ENCODE measurements at places on chromosomes 5 and 9.

DNA sequence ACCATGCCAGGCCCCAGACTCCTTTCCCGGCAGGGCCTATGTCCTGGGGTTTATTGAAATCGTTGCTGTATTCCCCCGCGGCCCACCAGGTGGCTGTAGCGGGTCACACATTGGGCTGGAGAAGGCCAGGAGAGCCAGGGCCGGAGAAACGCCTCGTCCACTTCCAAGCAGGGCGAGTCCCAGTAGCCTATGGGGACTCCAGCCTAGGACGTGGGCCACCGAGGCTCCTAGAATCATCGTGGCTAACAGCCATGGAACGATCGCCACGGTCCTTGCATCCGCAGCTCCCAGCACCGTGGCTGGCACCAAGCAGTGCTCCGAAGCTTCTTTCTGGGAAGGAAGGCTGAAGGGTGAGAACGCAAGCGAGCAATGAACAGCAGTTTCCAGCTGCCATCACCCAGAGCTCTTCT, 87.7 kb downstream of the ENTREP1 start:
- no peaks in the 10 kb centered on the region for H3K36me3 ChIP-seq
- H3K4me3 ChIP-seq = no peak overlapping the region
- no peaks in the 10 kb centered on the region for H3K27me3 ChIP-seq
- DNase-seq = no peak
- H3K27ac ChIP-seq = no peak overlapping the region

GRCh38 chr9:137114220-137114612, 317 bp downstream of the DPP7 start:
- no peak for DNase-seq
- no peak overlapping the region for H3K27ac ChIP-seq
- peaks cover 2% of the 10 kb centered on the region for H3K4me1 ChIP-seq
- H3K27me3 ChIP-seq = peaks cover 15% of the 10 kb centered on the region
- peak overlapping the region; percentile 61 for H3K4me3 ChIP-seq
- H3K36me3 ChIP-seq = no peaks in the 10 kb centered on the region

DNA sequence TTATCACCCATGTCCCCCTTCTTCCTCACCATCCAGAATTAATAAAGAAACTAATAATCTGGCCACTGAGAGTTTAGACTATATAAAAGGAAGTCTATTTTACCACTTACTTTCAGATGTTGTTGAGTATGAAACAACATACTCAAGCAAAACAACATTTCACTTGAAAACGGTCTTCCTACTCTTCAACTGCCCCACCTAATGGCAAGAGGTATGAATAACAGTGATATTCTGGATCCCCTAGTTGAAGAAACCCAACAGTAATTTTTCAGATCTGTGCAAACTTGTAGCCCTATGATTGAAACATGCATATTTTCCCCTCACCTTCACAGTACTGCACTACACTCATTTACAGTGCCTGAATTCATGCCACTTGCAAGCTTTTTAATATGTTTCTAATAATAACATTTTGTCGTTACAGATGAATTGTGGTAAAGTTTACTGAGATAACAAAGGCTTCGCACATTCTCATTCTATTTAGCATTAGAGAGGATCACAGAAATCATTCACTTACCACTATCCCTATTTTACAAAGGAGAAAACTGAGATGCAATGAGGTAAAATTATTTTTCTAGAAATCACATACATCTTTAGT, 267.9 kb upstream of the PDE4D start:
- no peak overlapping the region for H3K27ac ChIP-seq
- DNase-seq = peak; percentile 66
- no peaks in the 10 kb centered on the region for H3K27me3 ChIP-seq
- no peaks in the 10 kb centered on the region for H3K36me3 ChIP-seq
- no peak overlapping the region for H3K4me3 ChIP-seq
- no peaks in the 10 kb centered on the region for H3K4me1 ChIP-seq

GRCh38 chr9:93461821-93462220, 8.4 kb upstream of the FAM120AOS start:
- H3K27me3 ChIP-seq = no peaks in the 10 kb centered on the region
- no peak for DNase-seq
- peaks cover 34% of the 10 kb centered on the region for H3K4me1 ChIP-seq
- H3K4me3 ChIP-seq = no peak overlapping the region

DNA sequence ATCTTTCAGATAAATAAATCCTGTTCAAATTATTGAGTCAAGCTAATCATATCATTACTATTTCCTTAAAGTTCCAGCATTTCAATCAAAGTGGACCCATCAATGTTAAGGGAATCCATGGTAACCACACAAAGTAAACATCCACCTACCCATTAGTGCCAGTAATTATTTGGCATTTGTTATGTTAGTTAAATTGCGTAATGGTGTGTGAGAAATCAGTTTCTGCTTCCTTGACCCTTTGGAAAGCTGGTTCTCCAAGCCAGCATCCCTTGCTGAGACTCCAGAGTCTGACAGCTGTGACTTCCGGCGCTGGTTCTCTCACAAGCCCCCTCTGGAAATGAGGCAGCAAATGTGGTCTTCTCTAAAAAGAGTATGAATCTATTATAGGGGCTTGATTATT, 308.6 kb upstream of the EFNA5 start:
- H3K4me3 ChIP-seq = no peak overlapping the region
- H3K27me3 ChIP-seq = no peaks in the 10 kb centered on the region
- no peak overlapping the region for H3K27ac ChIP-seq
- H3K4me1 ChIP-seq = no peaks in the 10 kb centered on the region
- H3K36me3 ChIP-seq = no peaks in the 10 kb centered on the region
- DNase-seq = no peak

GRCh38 chr5:147509710-147510651, at the start of gene DPYSL3:
TSS of gene DPYSL3 (minus strand) at chr5:147510068. CDS start at chr5:147509858, 210 bp downstream.
- H3K4me3 ChIP-seq = no peak within 1 kb of the TSS
- no peaks in the 10 kb centered on the region for H3K4me1 ChIP-seq
- no peak within 1 kb of the TSS for H3K27ac ChIP-seq
- H3K36me3 ChIP-seq = no peaks in the 10 kb centered on the region
- DNase-seq = no peak

GRCh38 chr9:6305954-6306563, 22.1 kb upstream of the TPD52L3 start:
- no peaks in the 10 kb centered on the region for H3K4me1 ChIP-seq
- H3K36me3 ChIP-seq = no peaks in the 10 kb centered on the region
- no peak overlapping the region for H3K4me3 ChIP-seq
- DNase-seq = peak; percentile 61
- H3K27ac ChIP-seq = no peak overlapping the region

DNA sequence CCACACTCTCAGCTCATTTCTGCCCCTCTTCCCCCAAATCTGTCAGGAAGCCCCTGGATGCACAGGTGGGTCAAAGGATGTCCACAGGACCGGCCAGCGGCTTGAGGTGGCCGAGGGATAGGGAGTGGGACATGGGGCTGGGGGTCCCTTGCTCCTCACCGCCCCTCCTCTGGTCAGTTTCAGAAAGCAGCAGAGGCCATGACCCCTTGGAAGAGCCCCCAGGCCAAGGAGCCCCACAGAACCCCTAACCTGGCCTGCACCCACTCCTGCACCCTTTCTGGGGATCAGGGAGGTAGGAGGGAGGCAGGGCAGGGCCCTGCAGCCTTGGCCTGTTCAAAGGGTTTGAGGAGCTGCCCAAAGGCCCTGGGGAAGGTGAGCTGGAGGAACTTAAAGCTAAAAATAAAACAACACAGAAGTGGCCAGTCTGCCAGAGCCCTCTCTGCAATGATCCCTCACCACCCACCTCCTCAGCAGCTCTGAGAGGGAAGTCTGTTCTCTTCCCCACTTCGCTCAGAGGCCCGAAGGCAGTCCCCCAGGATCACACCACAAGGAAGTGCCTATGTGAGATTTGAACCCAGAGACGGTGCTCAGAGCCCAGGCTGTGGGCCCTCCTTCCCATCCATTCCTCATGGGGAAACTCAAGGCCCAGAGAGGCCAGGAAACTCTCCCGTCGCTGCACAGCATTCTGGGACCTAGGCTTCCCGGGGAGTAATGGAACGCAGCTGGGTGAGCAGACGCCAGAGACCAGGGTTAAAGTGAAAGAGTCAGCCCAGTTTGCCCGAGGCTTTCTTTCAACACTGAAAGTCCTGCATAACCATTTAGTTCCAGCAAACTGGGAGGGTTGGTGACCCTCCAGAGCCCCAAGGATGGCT, 910 bp downstream of the ENG start:
- H3K4me3 ChIP-seq = no peak overlapping the region
- H3K36me3 ChIP-seq = no peaks in the 10 kb centered on the region
- H3K27me3 ChIP-seq = peaks cover 7% of the 10 kb centered on the region
- no peaks in the 10 kb centered on the region for H3K4me1 ChIP-seq
- H3K27ac ChIP-seq = no peak overlapping the region
- no peak for DNase-seq

GRCh38 chr5:14595891-14596290, 14.3 kb downstream of the OTULINL start:
- peak overlapping the region; percentile 54 for H3K4me3 ChIP-seq
- H3K27me3 ChIP-seq = no peaks in the 10 kb centered on the region
- H3K4me1 ChIP-seq = peaks cover 79% of the 10 kb centered on the region
- H3K36me3 ChIP-seq = no peaks in the 10 kb centered on the region

GRCh38 chr5:56412601-56413379, 179.7 kb upstream of the ANKRD55 start:
- no peaks in the 10 kb centered on the region for H3K27me3 ChIP-seq
- H3K27ac ChIP-seq = peak overlapping the region; percentile 85
- peak overlapping the region; percentile 27 for H3K4me3 ChIP-seq
- DNase-seq = peak; percentile 89
- H3K36me3 ChIP-seq = no peaks in the 10 kb centered on the region

- no peaks in the 10 kb centered on the region for H3K36me3 ChIP-seq
- H3K4me3 ChIP-seq = no peak overlapping the region
- H3K4me1 ChIP-seq = no peaks in the 10 kb centered on the region
- H3K27ac ChIP-seq = no peak overlapping the region
Observed at GRCh38 chr5:169173372-169173771, 127.6 kb downstream of the SLIT3 start.

DNA sequence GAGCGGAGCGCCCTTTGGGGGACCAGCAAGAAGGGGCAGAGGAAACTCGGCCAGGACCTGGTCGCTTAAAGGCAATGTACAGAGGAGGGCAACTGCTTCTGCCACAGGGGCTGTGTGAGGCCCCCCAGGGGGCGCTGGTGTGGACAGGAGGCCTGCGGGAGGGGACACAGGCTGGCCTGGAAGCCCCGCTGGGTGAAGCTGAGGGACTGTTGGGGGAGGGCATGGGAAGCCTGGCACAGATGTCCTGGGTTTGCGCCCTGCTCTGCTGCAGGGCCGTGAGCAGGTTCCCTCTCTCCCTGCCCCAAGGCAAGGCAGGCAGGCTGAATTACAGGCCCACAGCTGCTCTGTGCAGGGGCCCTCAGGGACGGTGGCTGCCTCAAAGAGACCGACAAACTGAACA, 5.4 kb downstream of the MED22 start:
- no peaks in the 10 kb centered on the region for H3K36me3 ChIP-seq
- H3K27me3 ChIP-seq = no peaks in the 10 kb centered on the region
- 0 out of 2 replicates have a peak, but pooled peaks cover 7% of the 10 kb centered on the region for H3K4me1 ChIP-seq
- DNase-seq = no peak

DNA sequence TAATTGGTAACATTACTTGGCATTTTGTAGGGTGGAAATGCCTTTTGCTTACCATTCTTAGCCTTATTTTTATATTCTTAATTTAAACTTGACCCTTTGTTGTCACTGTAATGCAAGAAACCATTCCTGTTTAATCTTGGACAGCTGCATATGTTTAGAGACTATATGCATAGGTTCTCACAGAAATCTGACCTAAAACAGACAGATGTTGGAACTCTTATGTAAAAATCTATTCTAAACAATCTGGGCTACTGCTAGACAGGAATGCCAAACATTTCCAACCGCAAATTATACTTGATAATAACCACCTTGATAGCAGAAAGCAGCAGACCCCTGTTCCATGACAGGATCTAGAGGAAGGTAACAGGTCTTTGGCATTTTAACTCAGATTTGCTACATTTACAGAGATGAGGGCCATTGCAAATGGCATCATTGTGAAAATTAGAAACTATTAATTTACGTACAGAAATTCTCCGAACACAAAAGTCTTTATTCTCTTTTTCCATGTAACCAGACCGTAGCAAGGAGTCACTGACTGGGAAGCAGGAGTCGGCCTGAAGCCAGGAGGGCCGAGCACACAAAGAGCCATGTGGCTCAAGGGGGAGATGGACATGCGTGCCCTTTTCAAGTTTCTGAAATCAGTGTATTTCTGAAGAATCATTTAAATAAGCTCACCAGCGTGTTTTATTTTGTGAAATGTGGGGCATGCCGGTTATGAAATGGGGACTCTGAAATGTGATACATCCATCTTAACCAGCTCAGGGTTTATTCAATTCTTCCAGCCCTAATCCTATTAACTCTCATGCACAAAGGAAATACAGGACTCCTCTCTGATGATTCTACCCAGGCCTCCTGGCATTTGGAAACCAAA, 139.3 kb downstream of the AOPEP start:
- H3K4me1 ChIP-seq = peaks cover 20% of the 10 kb centered on the region
- no peak overlapping the region for H3K27ac ChIP-seq
- H3K36me3 ChIP-seq = no peaks in the 10 kb centered on the region
- DNase-seq = no peak
- H3K4me3 ChIP-seq = no peak overlapping the region
- H3K27me3 ChIP-seq = no peaks in the 10 kb centered on the region

GRCh38 chr5:17723876-17724275, 89.6 kb downstream of the TAF11L14 start:
- no peaks in the 10 kb centered on the region for H3K36me3 ChIP-seq
- no peak for DNase-seq
- H3K27me3 ChIP-seq = no peaks in the 10 kb centered on the region
- H3K4me1 ChIP-seq = no peaks in the 10 kb centered on the region
- H3K4me3 ChIP-seq = no peak overlapping the region
- H3K27ac ChIP-seq = no peak overlapping the region

DNA sequence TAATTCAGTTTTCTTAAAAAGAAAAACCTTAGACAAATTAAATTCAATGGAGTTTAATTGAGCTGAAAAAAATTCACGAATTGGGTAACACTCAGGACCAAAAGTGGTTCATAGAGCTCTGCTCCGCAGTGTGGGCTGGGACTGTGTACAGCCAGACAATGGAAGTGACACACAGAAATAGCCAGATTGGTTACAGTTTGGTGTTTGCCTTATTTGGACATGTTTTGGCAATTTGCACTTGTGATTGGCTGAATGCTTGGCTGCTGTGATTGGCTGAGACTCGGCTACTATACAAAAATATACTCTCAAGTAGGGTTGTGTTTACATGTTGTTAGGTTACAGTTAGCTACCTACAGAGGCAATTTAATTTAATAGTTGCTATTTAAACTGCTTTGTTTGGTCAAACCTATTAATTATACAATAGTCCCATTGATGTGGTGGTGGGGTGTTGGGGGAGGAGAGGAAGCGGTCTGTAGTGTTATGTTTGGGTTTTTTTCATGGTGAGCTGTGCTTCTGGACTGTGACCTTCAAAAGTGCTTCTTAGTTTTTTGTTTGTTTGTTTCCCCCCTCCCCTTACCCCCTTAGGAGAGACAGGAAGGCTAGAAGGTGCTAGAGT, 95.2 kb downstream of the CNTLN start:
- no peak overlapping the region for H3K4me3 ChIP-seq
- DNase-seq = no peak
- no peaks in the 10 kb centered on the region for H3K36me3 ChIP-seq
- H3K27ac ChIP-seq = no peak overlapping the region
- no peaks in the 10 kb centered on the region for H3K4me1 ChIP-seq
- no peaks in the 10 kb centered on the region for H3K27me3 ChIP-seq

GRCh38 chr9:79542735-79543620, 28.8 kb upstream of the TLE4 start:
- no peaks in the 10 kb centered on the region for H3K4me1 ChIP-seq
- no peak overlapping the region for H3K27ac ChIP-seq
- DNase-seq = no peak
- H3K27me3 ChIP-seq = no peaks in the 10 kb centered on the region
- H3K36me3 ChIP-seq = no peaks in the 10 kb centered on the region
